ENCODE measurements at places on chromosomes 1 and 21.
A peak's percentile ranks its signal among the peaks of the same experiment; 100 is the strongest.

DNA sequence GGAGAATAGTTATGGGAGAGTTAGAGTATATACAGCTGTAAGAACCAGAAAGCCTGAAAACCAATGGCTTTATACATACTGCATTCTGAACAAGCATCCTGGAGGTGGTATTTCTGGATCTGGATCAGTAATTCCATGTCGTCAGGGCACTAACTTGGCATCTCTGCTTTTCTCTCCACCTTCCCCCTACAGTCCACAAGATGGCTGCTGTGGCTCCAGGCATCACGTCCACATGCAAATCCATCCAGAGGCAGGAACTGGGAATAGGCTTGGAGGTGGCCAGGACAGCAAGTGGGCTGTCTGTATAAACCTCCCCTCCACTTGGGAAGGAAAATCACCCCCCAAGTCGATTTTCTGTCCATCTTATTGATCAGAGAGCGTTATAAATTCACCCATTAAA lies 86.2 kb upstream of the WDR26 start:
- no peak for DNase-seq

GRCh38 chr1:199098468-199098867 lies 459.6 kb downstream of the PTPRC start:
- no peak for DNase-seq

DNA sequence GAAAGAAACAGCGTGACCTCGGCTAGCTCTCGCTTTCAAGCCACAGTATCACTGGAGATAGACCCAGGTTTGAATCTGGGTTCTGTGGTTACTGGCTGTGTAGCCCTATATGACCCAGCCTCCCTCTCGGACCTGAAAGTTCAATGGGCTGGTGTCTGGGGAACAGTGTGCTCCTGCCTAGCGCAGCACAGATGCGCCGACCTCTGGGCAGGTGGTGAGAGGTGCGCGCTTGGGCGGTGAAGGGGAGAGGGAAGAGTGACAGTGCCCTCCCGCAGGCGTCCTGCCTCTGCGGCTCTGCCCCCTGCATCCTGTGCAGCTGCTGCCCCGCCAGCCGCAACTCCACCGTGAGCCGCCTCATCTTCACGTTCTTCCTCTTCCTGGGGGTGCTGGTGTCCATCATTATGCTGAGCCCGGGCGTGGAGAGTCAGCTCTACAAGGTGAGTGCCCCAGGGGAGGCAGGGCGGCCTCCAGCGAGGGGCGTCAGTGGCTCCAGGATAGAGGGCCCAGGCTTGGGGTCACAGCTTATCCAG lies 10.5 kb downstream of the SERINC2 start:
- peak; percentile 7 for DNase-seq

- peak; percentile 34 for DNase-seq
Observed at GRCh38 chr1:230568008-230568407, 74.3 kb upstream of the COG2 start.

GRCh38 chr21:45864436-45864835 lies 117.1 kb upstream of the COL6A1 start:
- no peak for DNase-seq

- no peak for DNase-seq
Observed at GRCh38 chr21:29678626-29679025, 261.2 kb downstream of the GRIK1 start.

- DNase-seq = no peak
Observed at GRCh38 chr1:4769516-4770280, 115.3 kb downstream of the AJAP1 start.

DNA sequence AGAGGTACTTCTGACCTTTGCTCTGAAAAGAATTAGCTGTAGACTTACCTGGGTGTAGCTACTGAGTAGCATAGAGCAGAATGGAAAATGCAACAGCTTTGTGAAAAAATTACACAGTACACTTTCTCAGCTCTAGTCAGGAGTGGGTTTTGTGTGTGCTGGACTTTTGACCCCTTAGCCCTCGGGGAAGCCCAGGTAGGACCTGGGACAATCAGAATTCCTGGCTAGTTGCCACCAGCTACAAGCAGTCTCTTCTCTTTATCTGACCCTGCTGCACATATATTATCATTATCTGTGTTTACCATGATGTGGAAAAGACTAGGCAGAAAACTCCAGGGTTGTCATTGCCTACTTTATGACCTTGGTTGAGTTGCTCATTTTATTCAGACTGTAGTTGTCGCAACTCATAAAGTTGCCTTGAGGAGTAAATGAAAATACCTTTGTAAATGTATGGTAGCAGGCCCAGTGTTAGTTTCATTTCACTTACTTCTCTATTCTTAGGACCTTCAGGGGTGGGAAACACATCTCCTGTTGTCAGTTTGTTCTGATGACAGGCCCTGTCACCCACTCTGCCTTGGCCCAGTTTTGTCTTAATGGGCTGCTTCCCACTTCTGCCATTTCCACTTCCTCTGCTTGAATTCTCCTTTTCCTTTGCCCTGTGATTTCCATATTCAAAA lies 5.4 kb downstream of the NEK7 start:
- DNase-seq = no peak

DNA sequence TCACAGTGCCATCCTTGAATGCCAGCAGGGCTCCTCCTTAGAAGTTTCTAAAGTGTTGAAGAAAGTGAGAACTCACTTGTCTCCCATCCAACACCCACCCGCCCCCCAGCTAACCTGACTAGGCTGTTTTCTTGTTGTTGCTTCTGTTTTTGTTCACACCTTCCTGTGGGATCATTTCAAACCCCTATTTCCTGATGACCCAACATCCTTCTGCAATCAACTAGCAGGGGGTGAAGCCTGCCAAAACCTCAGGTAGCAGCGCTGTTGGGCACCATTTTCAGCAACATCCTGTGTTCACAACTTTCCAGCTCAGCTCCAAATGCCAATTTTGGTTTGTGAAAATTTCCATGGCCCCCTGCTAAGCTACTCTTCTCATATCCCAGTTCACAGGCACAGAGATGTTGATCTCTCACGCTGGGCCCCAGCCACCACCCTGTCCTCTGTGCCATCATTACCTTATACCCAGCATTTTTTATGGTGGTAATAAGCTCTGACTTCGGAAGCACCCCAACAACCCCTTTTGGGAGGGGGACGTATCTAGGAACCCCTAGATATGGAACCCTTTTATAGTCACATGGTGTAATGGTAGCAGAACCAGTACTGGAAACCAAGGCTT lies 41.4 kb downstream of the CDC7 start:
- DNase-seq = no peak

DNA sequence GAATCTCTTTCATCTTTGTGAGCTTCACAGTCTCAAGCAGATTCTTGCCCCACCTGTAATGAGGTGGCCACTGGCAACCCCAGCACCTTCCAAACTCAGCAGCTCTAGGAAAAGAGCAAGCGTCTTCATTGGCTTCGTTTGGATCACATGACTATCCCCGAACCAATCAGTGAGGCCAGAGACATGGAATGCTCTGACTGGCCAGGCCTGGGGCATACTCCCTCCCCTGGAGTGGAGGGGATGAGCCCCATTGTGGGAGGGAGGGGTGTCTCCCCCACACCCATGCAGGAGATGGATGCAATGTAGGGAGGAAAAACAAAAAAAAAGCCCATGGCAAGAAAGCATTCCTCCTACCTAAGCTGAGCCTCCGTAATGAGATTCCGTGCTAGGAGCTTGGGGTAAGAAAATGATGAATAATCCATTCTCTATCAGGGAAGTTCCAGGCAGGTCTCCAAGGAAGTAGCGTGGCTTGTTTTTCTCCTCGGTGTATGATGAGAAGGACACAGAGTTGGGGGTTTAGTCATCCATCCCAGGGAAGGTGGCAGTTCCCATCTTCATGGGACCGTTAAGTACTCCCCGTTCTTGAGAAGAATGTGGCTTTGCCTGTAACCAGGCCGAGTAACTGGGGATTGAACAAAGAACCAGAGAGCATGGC lies 32.7 kb downstream of the FHAD1 start:
- DNase-seq = no peak

DNA sequence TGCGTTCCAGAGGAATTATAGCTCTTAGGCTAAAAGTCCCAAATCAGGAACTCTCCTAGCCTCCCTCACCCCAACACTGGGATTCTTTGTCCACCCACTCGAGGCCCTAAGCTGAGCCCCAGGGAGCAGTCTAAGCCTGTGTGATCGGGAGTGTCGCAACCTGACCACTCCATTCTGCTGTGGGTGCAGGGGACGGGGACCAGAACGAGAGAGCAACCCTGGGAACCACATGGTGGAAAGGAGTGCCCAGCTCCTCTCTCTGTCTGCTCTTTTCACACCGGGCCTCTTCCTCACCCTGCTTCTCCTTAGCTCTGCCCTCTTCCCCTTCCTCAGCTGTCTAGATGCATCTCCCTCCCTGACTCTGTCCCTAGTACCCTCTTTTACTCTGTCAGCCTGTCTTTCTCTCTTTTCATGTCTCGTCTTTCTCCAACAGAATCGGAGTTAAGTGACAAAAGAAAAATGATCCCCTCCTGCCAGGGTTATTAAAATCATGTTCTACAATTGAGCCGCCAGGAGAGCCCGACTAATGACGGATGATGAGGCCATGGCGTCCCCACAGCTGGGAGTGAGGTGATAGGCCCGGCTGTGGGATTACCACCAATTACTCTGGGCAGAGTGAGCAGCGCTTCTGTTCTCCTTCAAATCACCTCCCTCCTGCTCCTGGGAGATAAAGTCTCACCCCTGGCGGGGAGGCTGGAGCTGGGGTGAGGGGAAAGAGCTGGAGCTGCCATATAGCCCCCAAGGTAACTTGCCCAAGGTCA lies 34.5 kb upstream of the CSF3R start:
- DNase-seq = no peak

DNA sequence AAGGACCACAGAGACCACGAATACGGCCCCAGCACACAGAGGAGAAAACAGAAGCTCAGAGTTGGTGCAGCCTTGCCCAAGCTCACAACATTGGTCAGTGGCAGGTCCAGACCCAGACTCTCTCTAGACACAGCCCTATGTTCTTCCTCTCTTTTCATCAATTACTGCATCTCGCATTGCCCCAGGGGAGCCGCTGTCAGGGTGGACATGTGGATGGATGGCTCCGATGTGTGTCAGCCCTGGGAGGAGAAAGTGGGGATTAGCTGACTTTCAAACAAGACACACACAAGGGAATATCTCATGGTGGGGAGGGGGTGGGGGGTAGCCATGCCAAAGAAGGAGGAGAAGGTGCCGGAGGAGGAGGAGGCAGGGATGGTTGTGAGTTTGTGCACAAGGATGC lies 556.8 kb downstream of the NPHP4 start:
- DNase-seq = no peak

DNA sequence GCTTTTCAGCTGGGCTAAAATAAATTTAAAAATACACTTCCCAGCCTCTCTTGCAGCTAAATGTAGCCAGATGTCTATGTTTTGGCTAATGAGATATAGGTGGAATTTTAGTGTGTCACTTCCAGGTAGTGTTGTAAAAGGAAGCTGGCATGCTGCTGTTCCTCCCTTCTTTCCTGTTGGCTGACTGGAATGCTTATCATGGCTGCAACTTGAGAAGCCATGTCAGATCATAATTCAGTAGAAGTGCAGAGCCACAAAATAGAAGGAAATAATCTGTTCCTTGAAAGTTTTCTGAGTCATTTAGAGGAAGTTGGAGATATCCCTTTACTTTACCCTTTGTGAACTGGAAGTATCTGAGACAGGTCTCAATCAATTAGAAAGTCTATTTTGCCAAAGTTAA lies 10.9 kb upstream of the RBM15 start:
- no peak for DNase-seq

- peak; percentile 39 for DNase-seq
Observed at GRCh38 chr1:231335663-231336602, 1.7 kb downstream of the EXOC8 start.

DNA sequence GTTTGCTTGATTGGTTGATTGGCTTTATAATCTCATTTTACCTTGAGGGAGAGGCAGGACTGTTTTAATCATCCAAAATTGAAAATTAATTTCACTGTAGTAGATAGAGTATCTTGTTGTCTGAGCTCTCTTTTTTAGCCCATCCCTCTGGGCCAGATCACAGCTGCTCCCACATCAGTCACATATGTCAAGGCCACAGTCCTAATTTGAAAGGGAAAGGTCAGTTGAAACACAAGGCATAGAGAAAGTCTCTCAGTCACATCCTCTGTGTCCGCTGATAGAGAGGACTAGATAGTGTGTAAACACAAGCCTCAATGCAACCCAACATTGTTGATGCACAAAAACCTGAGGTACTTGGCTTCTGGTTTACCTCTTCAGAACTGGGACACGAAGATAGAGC lies 6.8 kb downstream of the C1orf74 start:
- no peak for DNase-seq

DNA sequence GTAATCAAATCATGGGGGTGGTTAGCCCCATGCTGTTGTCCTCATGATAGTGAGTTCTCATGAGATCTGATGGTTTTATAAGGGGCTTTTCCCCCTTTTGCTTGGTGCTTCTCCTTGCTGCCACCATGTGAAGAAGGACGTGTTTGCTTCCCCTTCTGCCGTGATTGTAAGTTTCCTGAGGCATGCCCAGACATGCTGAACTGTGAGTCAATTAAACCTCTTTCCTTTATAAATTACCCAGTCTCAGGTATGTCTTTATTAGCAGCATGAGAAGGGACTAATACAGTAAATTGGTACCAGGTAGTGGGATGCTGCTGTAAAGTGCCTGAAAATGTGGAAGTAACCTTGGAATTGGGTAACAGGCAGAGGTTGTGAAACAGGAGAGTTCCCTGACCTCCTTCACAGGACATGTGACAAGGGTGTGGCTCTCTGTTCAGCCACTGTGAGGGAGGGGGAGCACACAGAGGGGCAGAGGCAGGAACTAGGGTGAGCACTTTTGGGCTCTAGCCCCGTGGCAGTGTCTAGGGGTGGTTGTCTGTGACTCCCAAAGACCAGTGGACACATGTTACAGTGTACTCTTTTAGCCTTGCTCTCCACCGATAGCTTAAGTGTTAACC lies 105.3 kb downstream of the BACH1 start:
- DNase-seq = no peak

- DNase-seq = no peak
Observed at GRCh38 chr1:98201666-98202081, 280.8 kb upstream of the DPYD start.

DNA sequence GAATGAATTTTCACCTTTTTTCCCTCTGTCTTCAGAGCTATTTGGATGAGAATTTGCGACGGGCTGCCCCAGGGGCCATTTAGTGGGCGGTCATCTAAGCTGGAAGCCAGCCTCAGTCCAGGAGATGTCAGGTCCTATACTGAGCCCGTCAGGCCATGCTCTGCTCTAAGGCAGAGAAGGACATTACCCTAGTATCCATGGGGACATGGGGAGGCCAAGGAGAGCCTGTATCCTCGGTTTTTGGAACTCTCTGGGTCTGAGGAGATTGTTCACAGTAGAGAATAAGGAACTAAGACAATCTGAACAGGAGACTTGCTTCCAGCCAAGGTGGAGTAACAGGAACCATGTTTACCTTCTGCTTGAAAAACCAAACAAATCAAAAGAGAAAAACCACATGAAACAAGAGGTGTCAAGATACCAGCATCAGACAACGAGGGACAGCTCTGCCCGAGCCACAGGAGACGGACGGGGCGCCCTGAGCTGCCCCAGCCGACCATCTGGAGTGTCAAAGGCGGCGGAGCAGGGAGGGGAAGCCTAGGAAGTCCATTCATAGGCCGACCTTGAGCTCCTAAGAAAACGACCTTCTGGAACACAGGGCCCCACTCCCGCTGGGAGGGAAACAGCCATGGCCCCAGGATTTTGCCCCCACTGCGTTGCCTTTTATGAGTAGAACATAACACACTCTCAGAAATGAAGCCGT lies 20.0 kb upstream of the ADARB1 start:
- DNase-seq = no peak

GRCh38 chr1:244318512-244318911 lies 133.2 kb downstream of the ADSS2 start:
- no peak for DNase-seq

GRCh38 chr1:244515680-244516079 lies 54.6 kb downstream of the CATSPERE start:
- no peak for DNase-seq

Measured in activated CD8-positive, alpha-beta T cell treated with anti-CD3 and anti-CD28 coated beads for 36 hours (primary cell).